ENCODE measurements at places on chromosomes 6 and 20.
A peak's percentile ranks its signal among the peaks of the same experiment; 100 is the strongest.

- DNase-seq, result no peak
These were observed 102.7 kb upstream of the ID4 start for GRCh38 chr6:19734519-19734918.

DNA sequence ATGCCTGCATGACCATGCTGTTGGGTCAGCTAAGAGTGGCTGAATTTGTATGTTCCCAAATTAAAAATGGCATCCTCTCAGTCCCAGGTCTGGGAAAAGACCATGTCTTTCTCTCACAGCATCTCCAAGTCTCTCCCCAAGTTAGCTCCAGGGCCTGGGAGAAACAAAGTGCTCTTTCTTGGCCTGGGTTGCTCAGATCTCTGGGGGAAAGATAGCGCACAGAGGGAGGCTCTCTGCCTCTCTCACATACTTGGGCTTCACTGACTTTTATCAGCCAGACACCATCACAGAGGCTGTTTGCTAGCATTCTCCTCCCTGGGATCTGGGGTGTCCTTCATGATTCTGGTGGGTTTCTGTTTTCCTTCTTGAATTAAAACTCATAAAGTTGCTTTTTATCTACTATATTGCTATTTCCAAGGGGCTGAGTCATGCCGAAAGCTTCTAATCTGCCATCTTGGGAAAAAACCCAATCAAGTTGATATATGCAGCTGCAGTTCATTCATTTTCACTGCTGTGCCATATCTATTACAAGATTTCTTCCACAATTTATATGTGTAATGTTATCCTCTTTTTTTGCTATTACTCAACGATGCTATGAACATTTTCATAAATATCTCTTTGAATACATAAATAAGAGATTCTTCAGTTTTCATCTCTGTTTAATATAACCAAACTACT, 190.2 kb downstream of the MOXD1 start:
- no peak for DNase-seq

DNA sequence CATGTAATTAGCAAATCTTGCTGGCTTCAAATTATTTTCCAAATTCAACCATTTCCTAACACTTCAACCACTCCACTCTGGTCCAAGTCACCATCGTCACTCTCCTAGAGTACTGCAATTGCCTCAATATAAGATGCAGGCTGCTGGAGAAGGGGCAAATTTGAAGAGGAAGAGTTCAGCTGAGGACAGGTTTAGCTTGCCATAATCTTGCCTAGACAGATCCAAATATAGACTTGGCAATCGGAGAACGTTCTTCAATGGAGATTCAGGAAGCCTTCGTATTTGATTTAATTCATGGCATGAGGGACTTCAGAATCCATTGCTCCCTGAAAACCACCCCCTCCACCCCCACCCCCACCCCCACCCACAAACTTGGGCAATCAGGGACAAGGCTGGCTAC, 15.4 kb upstream of the KHDC1L start:
- no peak for DNase-seq

GRCh38 chr20:5652626-5653553, 97.3 kb upstream of the SHLD1 start:
- peak; percentile 46 for DNase-seq
